ENCODE measurements at places on chromosomes 3 and 15.

DNA sequence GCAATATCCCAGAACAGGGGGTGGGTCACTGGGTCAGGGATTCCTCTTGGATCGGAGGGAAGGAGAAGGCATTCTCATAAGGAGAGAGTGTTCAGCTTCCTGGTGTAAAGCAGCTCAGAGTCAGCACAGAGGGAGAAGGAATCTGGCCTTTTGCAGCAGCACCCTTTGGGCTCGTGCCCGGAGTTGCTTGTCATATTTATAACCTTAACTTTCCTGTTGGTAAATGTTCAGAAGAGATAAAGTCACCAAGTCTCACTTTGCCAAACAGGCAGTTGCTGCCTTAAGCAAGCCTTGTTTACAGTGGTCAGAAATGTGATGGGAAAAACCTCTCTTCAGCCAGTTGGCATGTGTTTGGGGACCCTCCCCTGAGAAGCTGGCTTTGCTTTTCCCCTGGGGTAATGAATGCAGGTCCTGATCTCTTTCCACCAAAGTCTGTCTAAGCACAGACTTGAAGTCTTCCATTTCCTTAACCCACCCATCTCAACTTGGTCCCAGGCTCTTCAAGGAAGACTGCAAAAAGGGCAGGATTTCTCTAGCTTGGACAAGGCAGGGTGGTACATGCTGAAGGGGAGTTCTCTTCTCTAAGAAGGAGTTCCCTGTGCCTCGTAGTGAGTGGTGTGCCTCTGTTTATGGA, 206.9 kb upstream of the BHLHE40 start:
- no peak for DNase-seq

DNA sequence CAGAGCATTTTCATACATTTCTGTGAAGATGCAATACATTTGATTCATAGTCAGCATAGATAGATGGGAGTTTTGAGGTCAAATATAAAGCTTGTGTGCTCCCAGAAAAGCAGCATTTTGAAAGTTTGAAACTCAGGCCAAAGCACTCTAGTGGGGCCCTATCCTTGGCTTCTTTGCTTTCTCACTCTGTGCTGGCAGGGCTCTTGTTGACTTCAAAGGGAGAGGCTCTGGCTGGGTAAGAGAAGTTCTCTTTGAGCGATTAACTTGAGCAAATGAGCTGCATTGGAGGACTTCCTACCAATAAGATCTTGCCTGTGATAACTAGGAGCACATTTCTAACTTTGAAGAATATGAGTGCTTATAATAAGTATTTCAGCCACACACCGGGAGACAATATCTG, 214.0 kb upstream of the RARB start:
- DNase-seq = no peak

GRCh38 chr15:101187820-101188636, 63.8 kb downstream of the CHSY1 start:
- DNase-seq = no peak

- DNase-seq = no peak
Observed at GRCh38 chr3:39748002-39748401, 61.4 kb upstream of the MYRIP start.

DNA sequence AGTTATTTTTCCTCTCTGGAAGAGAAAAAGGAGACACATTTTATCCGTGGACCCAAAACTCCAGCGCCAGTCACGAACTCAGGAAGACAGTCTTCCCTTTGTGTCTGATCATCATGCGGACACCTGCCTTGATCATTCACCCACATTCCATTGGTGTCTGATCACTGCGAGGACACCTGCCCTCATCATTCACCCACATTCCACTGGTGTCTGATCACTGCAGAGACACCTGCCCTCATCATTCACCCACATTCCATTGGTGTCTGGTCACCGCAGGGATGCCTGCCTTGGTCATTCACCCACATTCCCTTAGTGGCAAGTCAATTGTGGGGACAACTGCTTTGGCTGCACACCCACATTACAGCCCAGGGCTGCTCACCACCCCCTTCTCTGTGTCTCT, 148.9 kb downstream of the ROBO1 start:
- no peak for DNase-seq

DNA sequence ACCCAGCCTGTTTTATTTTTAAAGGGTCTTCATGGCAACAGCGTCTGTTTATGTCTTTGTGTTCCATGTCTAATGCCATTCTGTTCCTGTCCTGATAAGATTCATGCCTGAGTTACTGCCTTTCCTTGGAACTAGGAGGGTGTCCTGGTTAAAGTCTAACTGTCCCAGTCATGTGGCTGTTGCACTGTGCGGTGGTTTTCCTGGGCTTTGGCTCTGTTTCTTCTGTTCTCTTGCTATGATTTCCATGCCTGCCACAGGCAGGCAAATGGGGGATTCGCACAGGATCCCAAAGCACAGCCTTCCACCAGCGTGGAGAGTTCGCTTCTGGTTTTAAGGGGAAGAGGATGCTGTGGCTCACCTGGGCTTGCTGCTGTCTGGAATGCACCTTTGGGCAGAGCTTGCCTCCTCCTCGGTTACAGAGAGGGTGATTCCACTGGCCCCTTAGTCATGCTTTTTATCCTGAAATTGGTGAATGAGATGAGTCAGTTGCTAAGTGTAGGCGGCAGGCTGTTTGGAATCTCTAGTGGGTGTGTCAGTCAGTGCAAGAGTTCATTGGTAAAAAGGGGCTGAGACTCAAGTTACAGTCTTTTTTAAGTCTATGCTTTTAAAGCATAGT, 86.8 kb downstream of the CCK start:
- no peak for DNase-seq

- DNase-seq = no peak
Observed at GRCh38 chr15:99930696-99931095, 197.5 kb upstream of the LYSMD4 start.

DNA sequence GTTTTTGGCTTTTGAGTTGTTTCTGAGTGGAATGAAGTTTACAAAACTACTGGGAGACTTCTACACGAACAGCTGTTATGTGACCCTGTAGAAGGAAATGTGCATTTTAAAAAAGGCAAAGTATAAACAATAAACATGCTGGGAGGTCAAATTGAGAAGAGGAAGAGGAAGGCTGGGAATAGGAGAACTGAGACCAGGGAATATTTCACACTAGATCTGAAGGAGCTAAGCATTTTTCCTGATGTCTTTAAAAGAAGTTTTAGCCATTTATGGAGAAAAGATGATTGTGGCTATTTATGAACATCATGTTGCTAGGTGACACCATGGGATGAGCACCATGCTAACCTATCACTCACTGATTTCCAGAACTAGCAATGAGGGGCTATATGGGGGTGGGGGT, 76.3 kb upstream of the FAM98B start:
- DNase-seq = no peak

GRCh38 chr15:101052681-101053121, 133.5 kb downstream of the LRRK1 start:
- DNase-seq = no peak

DNA sequence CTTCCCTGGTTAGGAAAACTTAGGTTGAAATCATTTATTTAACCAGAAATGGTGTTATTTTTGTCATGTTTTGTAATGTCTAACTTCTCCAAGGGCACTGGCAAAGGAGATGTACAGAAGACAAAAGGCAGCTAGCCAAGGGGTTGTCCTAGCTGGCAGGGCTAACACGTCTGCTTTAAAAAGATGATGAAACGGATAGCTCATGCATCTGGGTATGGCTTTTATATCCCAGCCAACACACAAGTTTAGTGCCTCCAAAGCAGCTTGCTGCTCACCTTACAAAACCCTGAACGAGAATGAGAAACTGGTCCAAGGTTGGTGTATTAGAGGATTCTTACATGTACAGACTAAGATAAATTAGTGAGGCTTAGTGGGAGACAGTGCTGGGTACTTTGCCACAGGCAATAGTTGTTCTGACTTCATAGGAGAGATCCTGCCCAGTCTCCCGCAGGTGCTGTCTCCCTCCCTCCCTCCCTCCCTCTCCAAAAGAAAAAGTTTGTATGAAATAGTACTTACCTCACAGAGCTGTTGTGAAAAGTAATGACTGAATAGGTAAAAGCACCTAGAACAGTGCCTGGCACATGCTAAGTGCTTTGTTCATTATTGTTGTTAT, 47.8 kb downstream of the KCNMB2 start:
- DNase-seq = no peak

DNA sequence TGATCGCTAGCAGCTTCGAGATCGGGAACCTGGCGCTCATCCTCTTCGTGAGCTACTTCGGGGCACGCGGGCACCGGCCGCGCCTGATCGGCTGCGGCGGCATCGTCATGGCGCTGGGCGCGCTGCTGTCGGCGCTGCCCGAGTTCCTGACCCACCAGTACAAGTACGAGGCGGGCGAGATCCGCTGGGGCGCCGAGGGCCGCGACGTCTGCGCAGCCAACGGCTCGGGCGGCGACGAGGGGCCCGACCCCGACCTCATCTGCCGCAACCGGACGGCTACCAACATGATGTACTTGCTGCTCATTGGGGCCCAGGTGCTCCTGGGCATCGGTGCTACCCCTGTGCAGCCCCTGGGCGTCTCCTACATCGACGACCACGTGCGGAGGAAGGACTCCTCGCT, 62.5 kb downstream of the SLCO3A1 start:
- DNase-seq = no peak

DNA sequence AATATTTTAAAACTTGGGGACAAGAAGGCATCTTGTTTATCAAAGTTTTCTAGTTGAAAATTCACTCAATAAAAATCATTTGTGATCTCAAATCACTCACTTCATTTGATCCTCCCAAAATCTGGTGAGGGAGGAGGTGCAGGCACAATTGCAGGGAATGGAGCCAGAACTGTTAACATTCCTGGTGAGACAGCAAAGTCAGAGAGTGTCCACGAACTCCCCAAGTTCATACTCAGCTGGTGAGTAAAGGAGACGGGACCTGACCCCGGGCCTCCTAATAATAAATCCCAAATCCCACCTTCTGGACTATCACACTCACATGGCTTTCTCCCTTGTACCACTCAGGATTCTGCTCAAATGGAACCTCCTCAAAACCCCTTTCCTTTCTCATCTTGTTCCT, 252.3 kb upstream of the LRTM1 start:
- no peak for DNase-seq

DNA sequence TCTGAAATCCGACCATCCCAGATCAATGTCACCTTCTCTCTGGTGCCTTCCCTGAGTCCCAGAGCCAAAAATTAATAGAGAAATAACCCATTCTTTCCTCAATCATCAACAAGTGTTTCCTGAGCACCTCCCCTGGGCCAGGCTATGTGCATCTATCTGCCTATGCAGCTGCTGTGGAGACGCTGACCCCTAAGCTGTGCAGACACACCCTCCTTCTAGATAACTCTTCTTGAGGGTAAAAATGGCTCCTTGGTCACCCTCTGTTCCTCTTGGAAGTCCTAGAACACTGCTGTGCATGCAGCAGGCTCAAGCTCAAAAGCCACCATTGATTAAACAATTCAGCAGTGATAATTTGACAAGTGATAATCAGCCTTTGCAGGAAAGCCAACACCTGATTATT, 18.4 kb downstream of the CA12 start:
- DNase-seq = no peak

GRCh38 chr3:127777921-127778656, 44.2 kb downstream of the MGLL start:
- DNase-seq = no peak

GRCh38 chr3:46312991-46313390, 40.9 kb upstream of the CCR2 start:
- no peak for DNase-seq

- DNase-seq = no peak
Observed at GRCh38 chr3:62376906-62377877, 3.8 kb upstream of the FEZF2 start.

- DNase-seq = no peak
Observed at GRCh38 chr15:50911001-50911400, 2.5 kb downstream of the AP4E1 start.

DNA sequence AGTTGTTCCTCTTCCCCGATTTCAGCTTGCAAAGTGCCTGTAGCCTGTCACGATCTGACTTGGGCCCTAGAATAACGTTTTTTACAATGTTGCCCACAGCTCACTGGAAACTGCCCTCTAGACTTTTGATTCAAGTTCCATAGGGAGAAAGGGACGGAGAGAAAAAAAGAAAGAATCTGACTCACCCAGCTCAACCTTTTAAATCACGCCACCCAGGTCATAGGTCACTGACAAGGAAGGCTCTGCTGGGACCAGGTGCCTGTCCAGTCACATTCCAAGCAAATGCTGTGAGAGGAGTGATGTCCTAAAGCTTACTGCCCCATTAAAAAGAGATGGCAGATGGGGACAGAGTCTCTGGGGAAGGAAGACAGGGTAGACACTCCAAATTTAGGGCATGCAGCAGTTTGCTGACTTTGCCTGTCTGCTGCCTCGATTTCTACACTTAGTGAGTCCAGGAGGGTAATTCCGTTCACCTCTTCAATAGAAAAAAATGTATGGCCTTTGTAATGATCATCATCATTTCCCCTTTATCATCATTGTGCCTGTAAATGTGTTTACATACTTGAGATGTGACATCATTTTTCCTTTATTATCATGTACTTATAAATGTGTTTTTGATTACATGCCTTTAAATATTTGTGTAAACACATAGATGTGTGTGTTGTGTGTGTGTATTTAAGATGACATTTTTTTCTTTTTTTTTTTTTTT, 8.4 kb upstream of the MYO1E start:
- no peak for DNase-seq

DNA sequence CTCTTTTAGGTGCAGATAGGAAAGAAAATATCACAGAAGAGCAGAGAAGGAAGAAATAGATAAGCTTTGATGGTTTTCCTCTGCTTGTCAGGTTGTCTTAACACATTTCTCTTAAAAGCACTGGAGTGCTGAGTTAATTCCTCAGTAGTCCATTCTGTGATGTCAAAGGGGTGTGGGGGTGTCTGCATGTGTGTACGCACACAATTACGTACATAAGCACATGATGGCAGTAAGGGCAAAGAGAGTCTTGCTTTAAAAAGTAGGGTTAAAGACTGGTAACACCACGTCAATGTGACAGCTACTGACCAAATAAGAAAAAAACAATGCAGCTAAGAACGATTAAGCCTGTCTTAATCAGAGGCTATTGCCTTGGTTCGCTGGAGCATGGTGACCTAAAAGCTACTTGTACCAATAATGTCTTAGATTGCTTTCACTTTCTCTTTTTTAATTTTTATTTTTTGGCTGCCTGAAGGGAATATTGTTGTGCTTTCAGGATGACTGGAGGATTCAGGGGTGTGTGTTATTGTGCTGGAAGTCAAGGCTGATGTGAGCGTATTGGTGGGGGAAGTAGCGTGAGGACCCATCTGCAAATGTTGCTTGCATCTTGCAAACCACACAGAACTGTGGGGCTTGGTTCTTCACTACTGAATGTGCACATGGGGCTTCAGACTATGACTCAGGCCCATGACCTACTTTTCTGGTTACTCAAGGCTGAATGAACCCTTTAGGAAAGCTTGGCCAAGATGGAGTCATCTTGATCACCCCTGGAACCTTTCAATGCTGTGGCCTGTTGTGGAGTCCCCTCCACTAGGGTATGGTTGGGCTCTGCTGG, 417.8 kb upstream of the TPM1 start:
- DNase-seq = no peak

DNA sequence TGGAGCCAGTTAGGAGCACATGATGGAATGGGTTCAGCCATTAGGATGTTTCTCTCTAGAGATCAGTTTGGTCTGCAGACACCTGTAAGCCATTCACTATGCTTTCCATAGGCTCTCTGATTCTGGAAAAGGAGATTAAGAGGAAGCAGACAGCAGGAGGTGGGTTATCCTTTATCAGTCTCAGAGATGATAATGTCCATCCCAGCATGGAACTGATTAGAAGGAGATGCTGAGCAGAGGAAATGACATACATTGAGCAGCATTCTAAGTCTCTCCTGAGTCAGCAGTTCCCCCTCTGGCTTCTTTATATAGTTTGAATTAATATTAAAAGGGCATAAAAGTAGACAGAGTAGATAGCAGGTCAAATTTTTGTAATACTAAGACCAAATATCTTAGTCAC, 591.1 kb downstream of the GBE1 start:
- DNase-seq = no peak

- no peak for DNase-seq
Observed at GRCh38 chr3:115204475-115204874, 57.4 kb upstream of the ZBTB20 start.

Measured in stimulated activated CD8-positive, alpha-beta memory T cell treated with anti-CD3 and anti-CD28 coated beads, Interleukin-2, amount 100 ng/mL, for 1 hour (primary cell).